AG08395 (cell line): ENCODE measurements at places on chromosomes 12 and 14.

GRCh38 chr12:27305673-27306456 lies 26.8 kb upstream of the BMAL2 start:
- DNase-seq, result peak; percentile 30

DNA sequence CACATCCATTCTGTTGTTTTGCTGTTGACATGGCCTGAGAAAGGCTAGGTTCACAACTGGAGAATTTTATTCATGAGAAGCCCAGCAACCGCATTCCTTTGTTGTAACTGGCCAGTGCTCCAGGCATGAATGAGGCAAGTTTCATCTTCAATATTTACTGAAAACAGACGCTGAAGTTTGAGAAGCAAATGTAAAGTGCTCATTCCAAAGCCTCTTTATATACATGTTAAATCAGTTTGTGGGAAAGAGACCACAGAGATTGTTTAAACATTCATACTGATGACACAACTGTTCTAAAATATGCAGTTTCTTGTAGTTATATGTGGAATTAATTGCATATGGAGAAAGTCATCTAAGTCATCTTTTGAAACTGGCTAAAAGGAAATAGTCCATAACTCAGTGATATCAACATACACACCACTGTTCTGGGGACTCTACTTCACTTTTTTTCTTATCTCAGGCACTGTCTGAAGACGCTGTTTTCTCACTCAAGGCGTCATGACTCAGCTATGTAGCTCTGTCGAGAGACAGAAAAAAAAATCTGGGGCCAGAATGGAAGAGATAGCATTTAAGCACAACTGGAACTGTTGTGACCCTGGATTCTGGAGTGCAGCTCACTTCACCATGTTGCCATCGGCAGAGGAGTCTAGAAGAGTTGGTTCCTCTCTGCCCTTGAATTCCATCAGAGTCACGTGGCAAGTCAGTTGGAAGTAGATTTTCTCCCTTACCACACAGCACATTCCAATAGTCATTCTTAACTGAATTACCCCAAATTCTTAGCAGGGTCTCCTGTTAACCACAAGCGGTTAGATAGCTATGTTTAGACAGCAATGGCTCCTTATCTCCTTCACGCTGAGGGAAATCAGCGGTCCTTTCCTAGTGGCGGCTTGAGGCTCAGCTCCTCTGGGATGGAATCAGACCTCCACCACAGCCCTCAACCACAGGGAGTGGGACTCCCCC lies 258.4 kb upstream of the HMGA2 start:
- peak; percentile 78 for DNase-seq

DNA sequence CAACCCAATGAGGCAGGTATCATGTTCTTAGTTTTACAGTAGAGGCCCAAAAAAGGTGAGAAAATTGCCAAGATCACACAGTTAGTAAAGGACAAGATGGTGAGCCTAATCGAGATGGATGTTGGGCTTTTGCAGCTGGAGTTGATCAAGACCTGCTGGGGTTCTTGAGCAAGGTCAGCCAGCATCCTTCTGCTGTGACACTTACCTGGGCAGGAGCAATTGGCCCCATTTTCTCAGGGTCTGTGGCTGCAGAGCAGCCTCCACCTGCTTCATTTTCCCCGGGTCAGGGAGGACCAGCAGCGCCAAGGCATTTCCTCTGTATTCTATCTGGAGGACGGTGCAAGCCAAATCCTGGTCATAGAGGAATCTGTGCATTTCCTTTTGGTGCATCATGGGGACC lies 6.5 kb downstream of the SERPINA11 start:
- no peak for DNase-seq

DNA sequence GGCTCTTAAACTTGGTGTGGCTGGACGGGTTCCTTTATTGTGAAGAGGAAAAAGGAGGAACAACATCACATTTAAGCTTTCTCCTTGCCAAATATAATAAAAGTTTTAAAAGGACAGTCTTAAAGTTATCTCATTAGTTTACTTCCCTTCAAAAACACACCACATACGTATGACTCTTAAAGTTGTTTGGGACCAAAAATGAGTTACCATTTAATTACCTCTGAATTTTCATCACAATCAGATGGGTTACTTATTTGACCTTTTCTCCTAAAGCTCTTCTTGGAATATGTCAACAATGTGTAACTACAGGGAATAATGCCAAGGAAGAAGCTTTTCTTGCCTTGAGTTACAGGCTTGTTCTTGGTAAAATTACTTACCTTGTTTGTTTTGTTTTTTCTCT lies 16.4 kb downstream of the RAB21 start:
- DNase-seq, result no peak
